ENCODE measurements at places on chromosomes 6 and 20.

GRCh38 chr6:159684013-159684304, 9.1 kb downstream of the SOD2 start:
- DNase-seq, result no peak

DNA sequence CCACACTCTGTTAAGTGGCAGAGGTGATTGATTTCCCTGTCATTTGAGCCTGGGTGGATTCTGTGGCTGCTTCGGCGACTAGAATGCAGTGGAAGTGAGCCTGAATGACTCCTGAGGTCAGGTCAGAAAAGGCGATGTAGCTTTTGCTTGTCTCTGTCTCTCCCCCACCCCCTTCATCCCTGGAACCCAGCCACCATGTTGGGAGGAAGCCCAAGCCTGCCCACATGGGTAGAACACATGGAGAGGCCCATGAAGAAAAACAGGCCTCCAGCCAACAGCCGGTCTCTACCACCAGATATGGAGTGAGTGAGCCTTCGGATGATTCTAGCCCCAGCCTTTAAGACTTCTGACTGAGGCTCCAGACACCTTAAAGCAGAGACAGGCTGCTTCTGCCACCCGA, 181.0 kb downstream of the TFAP2C start:
- no peak for DNase-seq

GRCh38 chr20:38872036-38872435, 54.2 kb upstream of the FAM83D start:
- DNase-seq, result no peak

GRCh38 chr6:304833-305370, 12.6 kb downstream of the DUSP22 start:
- no peak for DNase-seq

GRCh38 chr20:25197870-25198190, 2.3 kb downstream of the ENTPD6 start:
- DNase-seq, result no peak

DNA sequence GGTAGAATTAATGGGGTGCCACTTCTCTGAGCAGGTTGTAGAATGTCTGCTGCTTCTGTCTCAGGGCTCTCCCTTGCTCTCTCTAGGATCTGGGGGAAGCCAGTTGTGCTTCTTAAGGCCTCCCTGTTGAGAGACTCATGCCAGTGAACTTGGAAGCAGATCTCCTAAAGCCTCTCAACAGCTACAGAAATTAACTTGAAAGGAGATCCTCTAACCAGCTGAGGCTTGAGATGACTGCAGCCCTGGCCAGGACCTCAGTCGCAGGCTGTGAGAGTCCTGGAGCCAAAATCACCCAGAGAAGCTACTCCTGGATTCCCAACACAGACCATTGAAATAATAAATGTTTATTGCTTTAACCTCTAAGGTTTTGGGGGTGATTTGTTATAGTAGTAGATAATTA, 180.2 kb upstream of the MARCKS start:
- no peak for DNase-seq

DNA sequence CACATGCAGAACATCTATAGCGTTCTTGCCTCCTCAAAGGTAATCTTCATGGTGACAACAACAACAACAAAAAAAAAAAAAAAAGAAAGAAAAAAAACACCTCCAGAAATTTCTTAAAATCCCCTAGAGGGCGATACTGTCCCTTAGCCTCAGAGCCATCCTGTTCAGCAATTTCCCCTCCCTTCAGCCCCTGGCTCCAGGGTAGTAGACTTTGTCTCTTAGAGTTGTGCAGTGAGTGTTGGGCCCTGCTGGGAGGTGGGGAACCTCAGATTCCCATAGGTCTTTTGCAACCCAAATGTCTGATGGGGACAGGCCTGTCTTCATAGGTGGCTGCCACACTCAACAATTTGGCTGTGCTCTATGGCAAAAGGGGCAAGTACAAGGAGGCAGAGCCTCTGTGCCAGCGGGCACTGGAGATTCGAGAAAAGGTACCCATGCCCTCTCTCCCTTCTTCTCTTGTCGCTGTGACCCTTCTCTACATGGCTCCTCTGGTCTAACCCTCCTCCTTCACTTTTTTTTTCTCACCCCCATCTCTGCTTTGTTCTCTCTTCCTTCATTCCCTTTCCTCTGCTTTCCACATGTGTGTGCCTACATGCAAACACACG, 6.0 kb upstream of the PTK7 start:
- DNase-seq, result peak; percentile 38

GRCh38 chr20:48750941-48751635, 76.7 kb downstream of the PREX1 start:
- DNase-seq, result no peak

GRCh38 chr6:36266913-36267644, 2.8 kb upstream of the PNPLA1 start:
- no peak for DNase-seq

DNA sequence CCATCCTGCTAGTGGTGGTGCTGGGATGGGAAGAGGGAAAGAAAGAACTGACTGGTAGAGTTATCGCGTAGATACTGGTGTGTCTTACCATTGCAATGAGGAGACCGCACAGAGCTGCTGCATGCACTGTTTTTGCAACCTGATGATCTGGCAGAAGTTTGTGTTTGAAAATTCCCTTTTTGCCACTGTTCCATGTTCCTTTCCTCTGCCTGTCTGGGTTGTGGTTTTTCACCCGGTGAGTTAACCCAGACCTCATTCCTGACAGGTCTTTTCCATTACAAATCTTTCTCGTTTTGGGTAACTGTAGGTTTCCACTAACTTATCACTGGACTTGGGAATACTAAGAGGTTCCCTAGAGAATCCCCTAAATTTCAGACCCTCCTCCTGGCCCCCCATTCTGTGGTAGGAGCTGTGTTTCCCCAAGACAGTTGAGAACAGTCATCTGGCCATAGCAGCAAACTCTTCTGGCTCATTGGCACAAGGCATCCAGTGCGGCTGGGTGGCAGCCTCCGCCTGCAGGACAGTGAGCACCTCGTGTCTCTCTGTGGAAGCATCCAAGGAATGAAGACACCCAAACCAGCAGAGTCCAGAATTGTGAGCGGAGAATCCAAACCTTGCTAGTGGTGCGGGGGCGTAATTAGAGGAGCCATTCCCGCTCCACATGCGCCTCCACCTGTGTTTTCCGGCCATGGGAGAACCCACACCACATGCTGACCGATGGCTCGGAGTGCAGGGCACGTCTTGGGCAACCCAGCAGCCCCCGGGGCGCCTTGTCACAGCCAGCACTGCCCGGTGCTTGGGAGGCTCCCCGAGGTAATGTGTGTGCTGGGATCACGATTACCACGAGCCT, 32.8 kb downstream of the ERMARD start:
- no peak for DNase-seq
